HS-5 (cell line): ENCODE measurements at places on chromosomes 12 and 14.

- no peak for DNase-seq
Observed at GRCh38 chr12:103469719-103470118, 26.0 kb downstream of the C12orf42 start.

- DNase-seq: no peak
Observed at GRCh38 chr12:54240971-54241588, 38.8 kb downstream of the CBX5 start.

DNA sequence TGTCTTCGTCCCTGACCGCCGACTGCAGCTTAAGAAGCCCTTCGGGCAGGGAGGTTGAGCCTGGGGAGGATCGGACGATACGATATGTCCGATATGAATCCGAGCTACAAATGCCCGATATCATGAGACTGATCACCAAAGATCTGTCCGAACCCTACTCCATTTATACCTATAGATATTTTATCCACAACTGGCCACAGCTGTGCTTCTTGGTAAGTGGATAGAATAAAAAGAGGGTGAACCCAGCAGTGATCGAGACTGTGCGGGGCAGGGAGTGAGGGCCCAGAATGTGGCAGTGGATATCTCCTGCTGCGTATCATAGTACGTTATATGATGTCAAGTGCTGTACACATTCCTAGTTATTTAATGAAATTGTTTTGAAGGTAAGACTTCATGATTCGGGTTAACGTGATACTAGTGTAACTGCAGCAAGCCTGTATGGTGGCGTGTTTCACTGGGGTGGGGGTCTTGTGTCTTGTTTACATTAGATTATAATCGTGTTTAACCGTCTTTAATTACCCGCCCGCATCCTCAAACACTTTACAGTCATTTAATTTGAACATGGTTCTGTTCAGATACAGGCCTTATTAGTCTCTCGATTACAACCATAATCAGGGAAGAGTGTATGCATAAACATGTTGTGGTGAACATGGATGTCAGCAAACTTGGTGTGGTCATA lies 1.3 kb downstream of the NAA30 start:
- DNase-seq: no peak

DNA sequence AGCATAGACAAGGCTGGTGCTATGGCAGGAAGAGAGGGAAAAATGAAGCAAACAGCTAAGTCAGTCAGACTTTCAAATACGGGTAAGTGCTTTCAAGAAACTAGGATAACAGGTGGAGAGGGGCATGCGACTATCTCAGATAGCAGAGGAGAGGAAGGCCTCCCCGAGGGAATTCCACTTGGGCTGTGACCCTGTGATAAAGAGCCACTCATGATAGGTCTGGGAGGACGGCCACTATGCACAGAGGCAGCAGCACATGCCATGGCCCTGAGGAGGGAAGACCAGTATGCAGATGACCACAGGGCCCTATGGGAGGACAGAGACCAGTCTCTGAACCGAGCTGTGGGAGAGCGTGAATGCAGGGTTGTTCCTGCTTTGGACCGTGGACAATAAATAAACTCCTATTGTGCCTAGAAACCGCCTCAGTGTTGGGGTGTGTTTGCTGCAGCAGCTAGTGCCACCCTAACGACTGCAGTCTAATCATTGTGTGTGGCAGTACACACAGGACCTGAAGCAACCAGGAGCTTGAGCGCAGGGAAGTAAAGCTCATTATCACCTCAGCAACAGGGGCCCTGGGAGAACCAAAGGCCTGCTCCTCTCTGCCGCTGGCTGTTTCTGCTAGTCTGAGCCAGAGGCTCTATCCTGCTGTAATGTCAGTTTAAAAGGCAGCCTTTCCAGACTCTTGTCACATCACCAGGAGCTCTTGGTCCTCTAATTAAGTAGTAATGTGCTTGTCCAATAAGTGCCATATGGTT lies 119.1 kb downstream of the CACNA1C start:
- DNase-seq: no peak

DNA sequence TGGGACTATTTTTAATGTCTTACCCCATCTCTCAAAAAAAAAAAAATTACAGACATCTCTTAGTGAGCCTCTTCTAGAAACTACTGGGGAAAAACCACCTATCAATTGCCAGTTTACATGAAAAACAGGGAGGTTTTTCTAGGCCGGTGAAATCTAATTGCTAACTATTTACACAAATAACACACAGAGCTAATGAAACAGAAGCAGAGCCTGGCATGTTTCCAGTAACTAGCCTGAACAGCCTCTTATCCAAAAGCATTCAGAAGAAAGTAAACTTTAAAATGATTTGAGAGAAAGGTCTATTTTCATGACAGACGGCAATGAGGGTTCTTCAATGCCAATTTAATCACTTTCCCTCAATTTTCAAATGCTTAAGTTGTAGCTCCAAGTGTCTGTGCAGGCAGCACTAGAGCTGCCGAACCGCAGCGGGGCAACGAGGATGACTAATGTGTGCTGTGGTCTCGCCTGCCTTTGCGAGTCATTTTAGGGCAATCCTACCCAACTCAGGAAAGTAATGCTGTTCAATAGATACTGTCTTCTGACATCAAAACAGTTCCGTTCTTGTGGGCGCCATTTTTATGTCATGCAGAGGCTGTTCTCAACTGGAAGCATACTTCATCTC lies 84.6 kb downstream of the SETD3 start:
- peak; percentile 3 for DNase-seq

- DNase-seq: no peak
Observed at GRCh38 chr12:130075497-130076076, 86.7 kb upstream of the FZD10 start.

DNA sequence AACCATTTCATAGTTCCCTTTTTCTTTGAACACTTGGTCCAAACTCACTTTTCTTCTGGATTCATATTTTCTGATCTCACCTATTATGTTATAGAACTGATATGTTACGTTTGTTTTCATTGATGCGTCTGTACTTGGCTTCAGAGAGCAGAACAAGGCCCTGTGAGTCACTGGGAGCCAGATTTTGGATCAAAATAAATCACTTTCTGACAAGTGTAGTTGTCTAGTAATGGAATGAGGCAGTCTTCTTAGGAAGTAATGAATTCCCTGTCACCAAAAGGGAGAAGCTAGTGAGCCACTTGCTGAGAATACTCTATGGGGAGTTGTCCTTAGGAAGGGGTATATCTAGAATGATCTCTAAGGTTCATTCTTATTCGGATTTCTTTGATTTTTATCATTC lies 10.2 kb downstream of the BICD1 start:
- no peak for DNase-seq

GRCh38 chr14:104358528-104359300 lies 220.3 kb downstream of the KIF26A start:
- DNase-seq: no peak

GRCh38 chr12:11797317-11797913 lies 147.9 kb downstream of the ETV6 start:
- DNase-seq: no peak

GRCh38 chr14:104983231-104983721 lies 2.3 kb upstream of the CLBA1 start:
- DNase-seq: no peak

DNA sequence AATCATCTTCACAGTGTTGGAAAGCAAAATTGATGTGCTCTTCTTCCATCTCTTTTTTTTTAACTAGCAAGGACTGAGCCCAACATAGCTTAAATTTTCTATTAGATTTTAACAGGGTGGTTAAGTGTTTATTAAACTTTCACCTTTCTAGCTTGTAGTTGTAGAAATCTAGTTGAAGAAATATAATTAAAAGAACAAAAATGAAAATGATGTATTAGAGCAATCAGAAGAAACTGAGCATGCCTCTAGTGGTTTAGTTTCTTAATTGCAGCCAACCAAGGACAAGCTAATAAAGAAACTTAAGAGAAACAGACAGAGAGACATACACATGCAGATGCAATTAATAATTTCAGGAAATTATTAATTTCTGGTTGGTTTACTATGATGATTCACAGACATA lies 673.0 kb upstream of the LMO3 start:
- no peak for DNase-seq
